ENCODE measurements at places on chromosomes 16 and 17.

DNA sequence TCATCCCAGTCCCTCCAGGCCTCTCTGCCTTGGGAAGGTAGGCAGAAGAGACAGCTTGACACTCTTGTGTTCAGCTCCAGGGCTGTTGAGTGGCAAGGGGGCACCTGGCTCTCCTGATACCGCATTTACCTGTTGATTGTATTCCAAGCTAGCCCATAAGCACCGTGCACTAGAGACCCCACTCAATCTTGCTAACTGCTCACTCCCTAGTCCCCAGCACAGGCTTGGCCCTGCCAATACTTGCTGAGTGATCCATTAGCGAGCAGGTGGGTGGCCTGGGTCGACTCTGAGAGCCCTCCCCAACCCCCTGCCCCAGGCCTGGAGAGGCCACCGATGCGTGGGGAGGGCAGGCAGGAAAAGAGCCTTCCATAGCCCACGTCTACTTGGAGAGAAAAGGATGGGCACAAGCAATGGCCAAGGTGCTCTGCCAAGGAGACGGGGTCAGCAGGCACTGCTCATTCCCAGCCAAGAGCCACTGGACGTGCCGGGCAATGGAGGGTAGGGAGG lies 29.5 kb downstream of the FA2H start:
- no peak for DNase-seq

DNA sequence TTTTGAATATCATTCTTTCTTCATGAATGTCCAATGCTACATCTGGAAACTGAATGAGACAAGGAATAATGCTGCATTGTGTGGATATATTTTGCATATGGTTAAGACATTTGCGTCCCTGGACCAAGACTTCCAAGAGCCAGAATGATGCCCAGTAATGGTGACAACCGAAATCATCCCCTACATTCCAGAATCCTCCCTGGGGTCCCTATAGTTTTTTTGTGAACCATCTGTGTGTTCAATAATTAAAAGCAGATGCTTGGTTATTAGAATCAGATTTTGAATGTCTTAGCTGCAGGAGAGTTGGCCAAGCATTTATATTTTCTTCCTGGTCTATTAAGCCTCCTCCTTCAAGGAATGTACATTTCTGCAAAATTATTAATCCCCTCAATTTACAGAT lies 426.7 kb upstream of the CDH8 start:
- no peak for DNase-seq

GRCh38 chr16:67517661-67518423 lies 10.8 kb upstream of the RIPOR1 start:
- no peak for DNase-seq

GRCh38 chr16:84753412-84754326 lies 53.9 kb downstream of the USP10 start:
- DNase-seq, result no peak

DNA sequence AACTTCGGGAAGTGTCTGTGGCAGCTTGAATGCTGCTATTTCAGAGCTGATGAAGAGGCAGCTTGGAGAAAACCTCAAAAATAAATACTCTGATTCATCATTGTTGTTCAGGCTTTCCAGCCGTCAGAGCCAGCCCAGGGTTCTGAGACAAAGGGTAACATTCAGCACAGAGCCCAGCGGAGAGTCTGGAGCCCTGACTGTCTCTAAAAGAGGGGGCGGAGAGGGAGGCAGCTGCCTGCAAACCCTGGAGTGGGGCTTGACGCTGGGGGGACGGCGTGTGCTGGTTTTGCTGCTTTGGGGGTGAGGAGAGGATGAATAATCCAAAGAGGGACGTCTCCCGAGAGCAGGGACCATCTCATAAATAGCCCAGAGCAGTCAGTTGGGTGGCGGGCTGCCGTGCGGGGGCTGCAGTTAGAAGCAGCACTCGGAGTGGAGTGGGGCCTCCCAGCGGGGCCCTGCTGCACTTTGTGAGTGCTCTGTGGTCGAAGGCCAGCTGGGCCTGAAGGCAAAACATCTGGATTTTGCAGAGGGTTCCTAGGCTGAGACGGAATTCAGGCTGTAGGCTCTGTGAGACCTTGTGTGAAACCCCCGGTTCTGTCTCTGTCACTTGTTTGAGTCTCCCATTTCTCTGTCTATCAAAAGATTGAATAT lies 237.8 kb downstream of the PRKCA start:
- no peak for DNase-seq

DNA sequence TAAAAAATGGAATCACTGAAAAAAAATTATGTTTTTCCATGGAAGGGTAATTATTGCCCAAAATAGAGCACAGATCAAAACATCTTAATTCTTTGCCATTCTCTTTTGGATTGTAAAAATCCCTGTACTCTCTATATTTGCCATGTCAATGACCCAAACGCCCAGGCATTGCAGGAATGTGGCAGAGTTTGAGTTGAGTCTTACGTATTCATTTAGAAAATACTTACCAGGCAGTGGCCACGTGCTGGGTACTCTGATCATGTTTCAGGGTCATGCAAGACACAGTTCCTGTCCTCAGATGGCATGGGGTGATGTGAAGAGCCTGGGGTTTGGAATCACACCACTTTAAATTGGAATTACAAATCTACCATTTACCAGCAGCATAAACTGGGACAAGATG lies 267.7 kb downstream of the ABCC12 start:
- no peak for DNase-seq

DNA sequence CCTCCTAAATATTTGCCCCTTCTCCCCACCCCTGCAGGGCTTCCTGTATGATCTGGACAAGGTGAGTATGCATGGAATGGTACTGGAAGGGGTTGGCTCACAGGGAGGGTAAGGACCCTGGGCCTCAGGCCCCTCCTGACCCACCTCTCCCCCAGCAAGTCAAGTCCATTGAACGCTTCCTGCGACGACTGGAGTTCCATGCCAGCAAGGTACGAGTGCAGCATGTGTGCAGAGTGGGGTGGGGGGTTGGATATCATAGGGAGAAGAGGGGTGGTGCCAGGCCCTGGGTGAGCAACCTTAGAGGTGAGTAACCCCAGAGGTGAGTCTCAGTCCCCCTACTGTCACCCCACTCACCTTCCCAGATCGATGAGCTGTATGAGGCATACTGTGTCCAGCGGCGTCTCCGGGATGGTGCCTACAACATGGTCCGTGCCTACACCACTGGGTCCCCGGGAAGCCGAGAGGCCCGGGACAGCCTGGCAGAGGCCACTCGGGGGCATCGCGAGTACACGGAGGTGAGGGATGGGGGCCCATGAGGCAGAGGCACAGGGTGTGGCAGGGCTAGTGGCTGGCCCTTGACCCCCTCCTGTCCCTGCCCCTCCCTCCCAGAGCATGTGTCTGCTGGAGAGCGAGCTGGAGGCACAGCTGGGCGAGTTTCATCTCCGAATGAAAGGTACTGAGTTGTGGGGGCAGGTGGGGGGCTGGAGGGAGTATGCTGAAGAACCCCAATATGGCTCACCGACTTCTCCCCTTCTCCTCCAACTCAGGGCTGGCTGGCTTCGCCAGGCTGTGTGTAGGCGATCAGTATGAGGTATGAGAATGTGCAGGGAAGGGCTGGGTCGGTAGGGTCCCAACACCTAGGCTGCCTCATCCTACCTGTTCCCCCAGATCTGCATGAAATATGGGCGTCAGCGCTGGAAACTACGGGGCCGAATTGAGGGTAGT lies 11.3 kb downstream of the RIPOR1 start:
- no peak for DNase-seq

DNA sequence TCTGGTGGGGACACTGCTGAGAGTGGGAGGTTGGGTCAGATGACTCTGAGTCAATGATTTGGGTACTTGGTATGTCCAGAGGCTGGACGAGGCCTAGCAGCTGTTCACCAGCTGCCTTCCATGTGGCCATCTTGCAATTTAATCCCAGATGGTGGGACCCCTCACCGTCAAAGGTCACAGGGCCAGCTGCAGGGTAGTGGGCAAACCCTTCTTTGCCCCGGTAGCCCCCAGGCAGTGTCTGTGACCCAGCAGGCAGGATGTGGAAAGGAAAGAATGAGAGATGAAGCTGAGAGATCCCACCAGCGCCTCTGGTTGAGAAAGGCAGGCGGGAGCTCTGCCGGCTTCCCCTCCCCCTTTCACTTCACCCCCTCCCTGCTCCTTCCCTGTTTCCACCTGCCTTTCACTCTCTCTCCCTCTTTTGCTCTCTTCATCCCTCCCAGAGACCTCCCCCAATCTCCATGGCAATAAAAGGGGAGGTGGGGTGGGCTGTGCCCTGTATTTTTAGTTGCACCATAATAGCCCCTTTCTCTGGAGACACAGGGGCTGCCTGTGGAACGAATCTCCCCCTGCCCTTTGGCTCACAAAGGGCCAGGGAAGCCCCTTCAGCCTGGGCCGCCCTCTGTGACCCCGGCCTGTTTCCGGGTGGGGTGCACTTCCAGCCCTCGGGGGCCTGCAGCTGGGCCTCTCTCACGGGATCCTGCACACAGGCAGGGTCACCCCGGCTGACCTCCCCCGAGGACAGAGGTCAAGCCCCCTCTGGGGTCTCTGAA lies 20.2 kb downstream of the CDK5RAP3 start:
- DNase-seq, result no peak

Measured in activated CD8-positive, alpha-beta memory T cell treated with anti-CD3 and anti-CD28 coated beads for 48 hours (primary cell).